ENCODE measurements at places on chromosomes 6 and 20.

GRCh38 chr6:36685926-36686667 is 7.6 kb downstream of the CDKN1A start:
- no peak for DNase-seq
- H3K27ac ChIP-seq = no peak overlapping the region
- peaks cover 3% of the 10 kb centered on the region for H3K4me1 ChIP-seq
- H3K4me3 ChIP-seq = no peak overlapping the region
- H3K27me3 ChIP-seq = no peaks in the 10 kb centered on the region

- H3K27ac ChIP-seq = no peak overlapping the region
- DNase-seq = no peak
- no peak overlapping the region for H3K4me3 ChIP-seq
- no peaks in the 10 kb centered on the region for H3K27me3 ChIP-seq
- no peaks in the 10 kb centered on the region for H3K36me3 ChIP-seq
Observed at GRCh38 chr20:59131551-59132285, 31.9 kb upstream of the ZNF831 start.

GRCh38 chr6:107217248-107217647 is 101.9 kb upstream of the BEND3 start:
- no peak for DNase-seq
- H3K4me3 ChIP-seq = no peak overlapping the region
- H3K27ac ChIP-seq = no peak overlapping the region
- no peaks in the 10 kb centered on the region for H3K36me3 ChIP-seq

DNA sequence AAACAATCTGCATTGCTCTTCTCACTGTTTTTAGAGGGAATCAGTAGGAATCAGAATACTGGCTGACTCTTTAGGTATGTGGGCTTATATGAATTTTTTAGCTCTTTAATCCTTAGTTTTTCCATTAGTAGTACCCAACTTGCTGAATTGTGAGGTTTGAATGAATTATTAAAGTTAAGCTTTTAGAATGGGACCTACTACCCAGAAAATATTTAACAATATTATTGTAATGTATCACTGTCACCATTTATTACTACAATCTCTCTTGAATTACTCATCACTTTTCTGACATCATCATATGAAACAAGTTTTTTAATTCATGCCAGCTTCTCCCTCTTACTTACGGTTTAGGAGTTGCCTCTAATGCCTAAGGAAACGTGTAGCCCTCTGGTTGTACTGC is 212.7 kb downstream of the BCKDHB start:
- no peak overlapping the region for H3K4me3 ChIP-seq
- H3K4me1 ChIP-seq = no peaks in the 10 kb centered on the region
- no peak for DNase-seq
- H3K27me3 ChIP-seq = no peaks in the 10 kb centered on the region
- H3K27ac ChIP-seq = no peak overlapping the region

DNA sequence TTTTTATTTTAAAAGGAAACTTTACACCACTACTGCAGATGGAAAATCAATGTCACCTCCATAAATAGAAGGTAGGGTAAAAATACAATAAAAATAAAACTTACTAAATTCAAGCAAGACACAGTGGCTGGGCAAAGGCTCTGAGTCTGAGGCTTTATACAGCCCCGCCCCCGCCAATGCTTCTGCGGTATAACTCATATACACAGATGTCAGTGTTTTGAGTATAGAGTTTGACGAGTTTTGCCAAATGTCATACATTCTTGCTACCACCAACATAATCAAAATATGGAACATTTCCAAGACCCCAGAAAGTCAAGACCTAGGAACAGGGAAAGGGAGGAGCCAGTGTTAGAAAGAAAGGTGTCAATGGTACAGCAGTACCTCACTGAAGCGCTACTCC is 12.8 kb downstream of the NFATC2 start:
- H3K4me3 ChIP-seq = no peak overlapping the region
- H3K4me1 ChIP-seq = peaks cover 21% of the 10 kb centered on the region
- H3K27ac ChIP-seq = no peak overlapping the region
- H3K27me3 ChIP-seq = no peaks in the 10 kb centered on the region
- no peaks in the 10 kb centered on the region for H3K36me3 ChIP-seq

- H3K4me3 ChIP-seq = no peak overlapping the region
- DNase-seq = no peak
- no peak overlapping the region for H3K27ac ChIP-seq
- H3K36me3 ChIP-seq = no peaks in the 10 kb centered on the region
Observed at GRCh38 chr6:63883597-63883996, 248.0 kb downstream of the PHF3 start.

- no peak overlapping the region for H3K27ac ChIP-seq
- H3K27me3 ChIP-seq = peaks cover 2% of the 10 kb centered on the region
- DNase-seq = no peak
- H3K4me3 ChIP-seq = no peak overlapping the region
Observed at GRCh38 chr20:53539516-53539915, 54.1 kb downstream of the ZNF217 start.

- no peaks in the 10 kb centered on the region for H3K27me3 ChIP-seq
- DNase-seq = peak; percentile 79
- no peak overlapping the region for H3K4me3 ChIP-seq
- H3K4me1 ChIP-seq = peaks cover 24% of the 10 kb centered on the region
Observed at GRCh38 chr6:128507337-128508310, 12.8 kb downstream of the PTPRK start.

GRCh38 chr6:44456070-44456965 is 68.8 kb downstream of the CDC5L start:
- H3K4me1 ChIP-seq = peaks cover 17% of the 10 kb centered on the region
- H3K4me3 ChIP-seq = peak overlapping the region; percentile 17
- peaks cover 4% of the 10 kb centered on the region for H3K36me3 ChIP-seq
- DNase-seq = peak; percentile 50
- peaks cover 6% of the 10 kb centered on the region for H3K27me3 ChIP-seq

DNA sequence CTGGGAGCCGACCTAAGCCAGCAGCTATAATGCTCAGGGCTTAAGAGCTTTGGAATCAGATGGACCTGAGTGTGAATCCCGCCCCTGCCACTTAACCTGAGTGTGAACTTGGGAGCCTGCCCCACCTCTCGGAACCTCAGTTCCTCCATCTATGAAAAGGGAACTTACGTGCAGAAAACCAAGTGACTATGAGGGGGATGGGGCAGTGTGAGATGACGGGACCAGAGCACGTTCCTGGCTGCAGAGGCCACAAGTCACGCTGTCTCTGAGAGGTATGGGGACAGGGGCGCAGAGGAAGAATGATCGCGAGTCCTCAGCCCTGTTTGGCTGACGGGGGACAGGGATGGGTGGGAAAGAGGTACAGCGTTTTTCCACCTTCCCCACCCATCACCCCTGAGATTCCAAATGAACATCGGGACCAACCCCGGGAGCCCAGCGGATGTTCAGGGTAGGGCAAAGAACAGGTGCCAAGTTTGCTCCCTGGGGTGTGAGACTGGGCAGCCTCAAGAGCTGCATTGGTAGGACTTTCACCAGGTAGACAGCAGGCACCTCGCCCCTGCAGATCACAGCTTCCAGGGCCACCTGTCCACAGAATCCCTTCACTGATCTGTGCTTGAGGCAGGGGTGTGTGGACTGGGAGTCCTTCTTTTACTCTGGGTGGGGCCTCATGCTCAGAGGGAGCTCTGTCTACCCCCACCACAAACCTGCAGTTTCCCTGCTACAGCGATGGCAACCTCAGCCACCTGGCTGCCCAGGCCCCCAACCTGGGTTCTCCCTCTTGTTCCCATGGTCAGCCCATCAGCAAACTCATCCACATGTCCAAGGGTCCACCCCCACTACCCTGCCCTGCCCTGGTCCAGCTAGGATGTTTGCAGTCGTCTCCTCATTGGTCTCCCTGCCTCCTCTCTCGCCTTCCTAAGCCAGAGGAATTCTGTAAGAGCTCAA is 85.8 kb downstream of the CEBPB start:
- DNase-seq = no peak
- no peaks in the 10 kb centered on the region for H3K27me3 ChIP-seq
- H3K36me3 ChIP-seq = no peaks in the 10 kb centered on the region
- H3K4me1 ChIP-seq = no peaks in the 10 kb centered on the region
- H3K4me3 ChIP-seq = no peak overlapping the region
- no peak overlapping the region for H3K27ac ChIP-seq

DNA sequence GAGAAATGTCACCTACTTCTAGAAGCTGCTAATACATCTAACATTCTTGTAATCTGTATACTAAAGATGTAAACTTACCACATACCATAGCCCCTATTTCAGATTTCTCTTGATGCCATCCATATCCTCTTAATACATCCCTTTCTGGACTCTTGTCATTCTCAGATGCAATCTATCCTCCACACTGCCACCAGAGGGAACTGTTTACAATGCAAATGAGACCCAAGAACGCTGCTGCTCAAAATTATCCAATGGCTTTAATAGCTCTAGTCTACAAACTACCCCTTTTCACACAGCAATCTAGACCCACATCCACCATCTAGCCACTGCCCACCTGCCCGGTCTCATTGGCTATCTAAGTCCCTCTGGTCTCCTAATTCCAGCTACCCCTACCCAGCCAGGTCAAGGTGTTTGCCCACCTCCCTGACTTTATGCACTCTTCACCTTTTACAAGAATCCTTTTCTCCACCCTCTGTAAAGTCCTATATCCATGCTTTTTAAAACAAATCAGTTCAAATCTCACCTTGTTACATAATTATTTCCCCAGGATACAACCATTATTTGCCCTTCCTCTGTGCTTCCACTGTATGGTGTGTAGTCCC is 14.8 kb downstream of the FAXC start:
- no peaks in the 10 kb centered on the region for H3K27me3 ChIP-seq
- H3K4me3 ChIP-seq = no peak overlapping the region
- H3K27ac ChIP-seq = no peak overlapping the region
- DNase-seq = peak; percentile 66
- H3K36me3 ChIP-seq = no peaks in the 10 kb centered on the region

DNA sequence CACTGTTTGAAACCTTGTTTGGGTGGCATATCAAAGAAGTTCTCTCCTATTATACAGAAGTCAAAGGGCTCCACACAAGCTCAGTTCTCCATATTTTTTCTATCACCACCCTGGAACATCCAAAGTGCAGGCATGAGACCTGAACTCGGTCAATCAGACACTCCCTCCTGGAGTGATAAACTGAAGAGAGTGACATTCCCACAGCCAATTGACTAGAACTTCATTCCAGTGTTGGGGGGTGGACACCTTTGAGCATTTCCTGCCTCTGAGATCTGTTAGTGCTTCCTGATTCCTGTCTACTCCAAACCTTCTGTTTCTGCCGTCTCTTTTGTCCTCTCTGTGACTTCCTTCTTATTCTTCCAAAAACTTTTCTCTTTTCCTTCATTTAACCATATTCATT is 220.7 kb upstream of the NOX3 start:
- H3K27ac ChIP-seq = no peak overlapping the region
- peaks cover 8% of the 10 kb centered on the region for H3K4me1 ChIP-seq
- H3K27me3 ChIP-seq = no peaks in the 10 kb centered on the region
- H3K4me3 ChIP-seq = no peak overlapping the region

DNA sequence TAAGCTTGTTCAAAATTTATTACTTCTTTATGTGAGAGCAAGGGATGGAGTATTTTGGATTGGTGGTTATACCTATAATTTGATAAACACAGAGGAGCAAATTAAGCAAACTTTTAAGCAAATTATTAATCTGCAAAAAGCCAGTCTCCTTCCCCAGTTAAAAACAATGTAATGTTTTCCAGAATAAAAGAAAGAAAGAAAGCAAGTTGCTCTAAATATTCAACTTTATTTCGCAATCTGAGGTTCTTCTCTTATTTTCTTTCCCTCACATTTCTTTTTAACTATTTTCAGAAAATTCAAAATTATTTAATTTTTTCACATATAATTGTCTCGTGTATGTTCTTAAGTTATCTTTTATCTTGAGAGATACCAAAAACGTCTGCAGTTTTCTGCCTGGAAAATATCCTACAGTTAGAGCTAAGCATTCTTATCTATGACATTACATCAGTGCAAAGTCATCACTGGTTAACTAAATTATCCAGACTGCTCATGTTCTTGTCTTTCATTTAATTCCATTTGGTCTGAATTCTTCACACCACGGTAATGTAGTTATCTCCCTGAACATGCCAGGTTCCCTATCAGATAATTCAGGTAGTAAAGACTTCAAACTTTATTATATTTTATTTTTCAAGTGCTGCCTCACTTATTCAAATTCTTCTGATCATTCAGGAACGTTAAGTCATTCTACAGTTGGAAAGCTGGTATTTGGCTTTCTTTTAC is 3.3 kb upstream of the CNKSR3 start:
- H3K4me3 ChIP-seq = no peak overlapping the region
- no peak for DNase-seq
- H3K36me3 ChIP-seq = no peaks in the 10 kb centered on the region
- H3K27ac ChIP-seq = no peak overlapping the region

GRCh38 chr20:6623989-6624388 is 143.5 kb upstream of the BMP2 start:
- H3K4me3 ChIP-seq = no peak overlapping the region
- DNase-seq = no peak
- H3K27ac ChIP-seq = no peak overlapping the region
- no peaks in the 10 kb centered on the region for H3K4me1 ChIP-seq

GRCh38 chr6:110337486-110337885 is 20.7 kb downstream of the METTL24 start:
- no peak overlapping the region for H3K27ac ChIP-seq
- peaks cover 4% of the 10 kb centered on the region for H3K27me3 ChIP-seq
- no peaks in the 10 kb centered on the region for H3K36me3 ChIP-seq

DNA sequence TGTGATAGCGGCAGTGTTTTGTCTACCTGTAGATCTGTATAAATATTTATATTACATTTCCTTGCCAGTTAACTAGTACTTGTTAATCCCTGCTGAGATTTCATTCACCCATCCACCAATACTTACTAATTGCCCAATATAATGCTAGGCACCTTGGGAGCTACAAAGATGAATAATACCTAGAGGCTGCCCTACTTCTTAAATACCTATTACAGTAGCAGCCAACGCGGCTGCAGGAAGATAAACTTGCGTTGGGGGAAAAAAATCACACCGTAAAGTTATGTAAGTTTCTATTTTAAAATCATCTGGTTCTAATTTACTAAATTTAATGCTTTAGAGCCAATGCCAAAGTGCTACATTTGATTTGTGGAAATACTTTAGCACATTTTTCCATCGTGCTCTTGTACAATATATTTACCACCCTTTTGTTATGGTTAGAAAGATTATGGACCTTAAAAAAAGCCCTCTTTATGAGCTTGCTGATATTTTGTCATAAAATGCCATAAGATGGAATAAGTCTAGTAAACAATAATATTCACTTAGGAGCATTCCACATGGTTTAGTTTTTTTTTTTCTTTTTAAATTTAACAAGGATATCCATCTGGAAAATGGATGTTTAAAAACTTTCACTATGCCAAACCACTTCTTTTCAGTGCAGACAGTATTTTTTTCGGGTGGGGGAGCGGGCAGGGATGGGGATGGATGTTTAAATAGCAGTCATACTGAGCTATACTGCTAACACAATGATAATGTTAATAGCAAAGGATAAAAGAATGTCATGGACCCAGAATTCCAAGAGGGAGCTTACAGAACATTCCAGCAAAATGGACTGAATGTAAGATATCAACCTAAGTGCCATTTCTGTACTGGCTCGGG is 13.2 kb upstream of the NEDD9 start:
- no peaks in the 10 kb centered on the region for H3K36me3 ChIP-seq
- no peak overlapping the region for H3K4me3 ChIP-seq
- no peaks in the 10 kb centered on the region for H3K27me3 ChIP-seq

GRCh38 chr6:22247916-22248482 is 48.8 kb downstream of the PRL start:
- H3K4me1 ChIP-seq = peaks cover 11% of the 10 kb centered on the region
- no peaks in the 10 kb centered on the region for H3K27me3 ChIP-seq
- no peaks in the 10 kb centered on the region for H3K36me3 ChIP-seq
- no peak overlapping the region for H3K4me3 ChIP-seq

All from IMR-90 (cell line).